Right renal cortex interstitium (tissue), 3 donors: ENCODE measurements at places on chromosomes 3 and 15. TPM values are rescaled to one million over a fixed set of nuclear protein-coding genes. Genes with fewer than 3 reads are reported as not detected.

The CPEB1 gene
- polyA plus RNA-seq, result 3.0 TPM

The PCOLCE2 gene
- 4.2 TPM for polyA plus RNA-seq

The SOX14 gene
- polyA plus RNA-seq, result not detected

The THSD4 gene
- 33.2 TPM for polyA plus RNA-seq

The MFAP1 gene
- 81.8 TPM for polyA plus RNA-seq

The TRH gene
- 0.11 TPM for polyA plus RNA-seq

The ALDH1A2 gene
- 287 TPM for polyA plus RNA-seq

The ARL13B gene
- polyA plus RNA-seq, result 21.3 TPM

The ZIC1 gene
- polyA plus RNA-seq, result not detected

The TEX55 gene
- not detected for polyA plus RNA-seq

The ERC2 gene
- 3.5 TPM for polyA plus RNA-seq

The ALS2CL gene
- 9.7 TPM for polyA plus RNA-seq

The RAB6B gene
- 16.5 TPM for polyA plus RNA-seq

The XYLB gene
- 8.8 TPM for polyA plus RNA-seq

The ZNF860 gene
- polyA plus RNA-seq, result 2.5 TPM

The EIF4E3 gene
- 11.8 TPM for polyA plus RNA-seq

The NAALADL2 gene
- polyA plus RNA-seq, result 22.0 TPM

The SPINK8 gene
- polyA plus RNA-seq, result not detected

The CFAP91 gene
- polyA plus RNA-seq, result 18.8 TPM

The ZNF385D gene
- polyA plus RNA-seq, result 18.8 TPM

The ZNF620 gene
- 9.6 TPM for polyA plus RNA-seq

The TRPM1 gene
- polyA plus RNA-seq, result 0.18 TPM

The DHFR2 gene
- polyA plus RNA-seq, result 11.2 TPM

The BCL2A1 gene
- polyA plus RNA-seq, result 0.18 TPM

The GPR27 gene
- 8.5 TPM for polyA plus RNA-seq

The HRG gene
- 2.8 TPM for polyA plus RNA-seq

The EPHA3 gene
- polyA plus RNA-seq, result 5.2 TPM

The ZBED2 gene
- 0.18 TPM for polyA plus RNA-seq

The COPB2 gene
- polyA plus RNA-seq, result 164 TPM

The GP9 gene
- 2.2 TPM for polyA plus RNA-seq

The SHF gene
- polyA plus RNA-seq, result 15.3 TPM

The QTRT2 gene
- polyA plus RNA-seq, result 26.4 TPM

The CORO2B gene
- 23.5 TPM for polyA plus RNA-seq
